ENCODE measurements at places on chromosomes 2 and 18.
A peak's percentile ranks its signal among the peaks of the same experiment; 100 is the strongest.

GRCh38 chr2:31051258-31052140 lies 86.7 kb downstream of the GALNT14 start:
- no peak for DNase-seq

DNA sequence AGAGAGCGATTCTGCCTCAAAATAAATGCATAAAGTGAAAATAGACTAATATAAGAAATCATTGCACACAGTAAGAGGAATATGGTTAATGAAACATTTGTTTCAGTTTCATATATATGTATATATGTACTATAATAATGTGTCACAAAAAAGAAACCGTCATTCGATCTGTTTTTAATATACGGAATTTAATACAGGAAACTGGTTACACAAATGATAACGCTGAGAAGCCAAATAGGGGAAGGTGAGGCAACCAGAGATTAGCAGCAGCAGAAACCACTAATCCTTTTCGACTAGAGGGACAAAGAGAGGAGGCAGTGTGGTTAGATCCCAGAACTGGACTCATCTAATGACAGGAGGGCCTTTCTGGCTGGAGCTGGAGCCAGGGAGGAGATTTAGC lies 64.2 kb upstream of the GREB1L start:
- no peak for DNase-seq

DNA sequence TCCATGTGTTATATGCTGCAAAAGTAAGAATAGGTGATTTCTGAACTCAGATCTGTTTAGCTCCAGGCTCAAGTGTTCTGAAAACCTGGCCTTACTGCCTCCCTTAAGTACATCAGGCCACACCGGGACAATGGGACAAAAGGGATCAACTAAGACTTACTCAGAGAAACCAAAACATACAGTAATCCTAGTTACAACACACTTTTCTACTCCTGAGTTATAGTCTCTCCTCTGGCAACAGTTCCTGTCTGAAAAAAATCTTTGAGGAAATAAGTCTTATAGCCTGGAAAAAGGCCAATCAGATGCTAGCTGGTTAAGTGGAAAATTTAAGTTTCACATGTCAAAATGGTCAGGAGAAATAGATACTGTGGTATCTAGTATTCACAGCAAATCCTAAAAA lies 5.6 kb downstream of the METTL5 start:
- DNase-seq = no peak

GRCh38 chr2:42238644-42239288 lies 69.6 kb downstream of the EML4 start:
- DNase-seq = peak; percentile 8

- no peak for DNase-seq
Measured at GRCh38 chr2:85915606-85916303, 27.0 kb upstream of the ST3GAL5 start.

DNA sequence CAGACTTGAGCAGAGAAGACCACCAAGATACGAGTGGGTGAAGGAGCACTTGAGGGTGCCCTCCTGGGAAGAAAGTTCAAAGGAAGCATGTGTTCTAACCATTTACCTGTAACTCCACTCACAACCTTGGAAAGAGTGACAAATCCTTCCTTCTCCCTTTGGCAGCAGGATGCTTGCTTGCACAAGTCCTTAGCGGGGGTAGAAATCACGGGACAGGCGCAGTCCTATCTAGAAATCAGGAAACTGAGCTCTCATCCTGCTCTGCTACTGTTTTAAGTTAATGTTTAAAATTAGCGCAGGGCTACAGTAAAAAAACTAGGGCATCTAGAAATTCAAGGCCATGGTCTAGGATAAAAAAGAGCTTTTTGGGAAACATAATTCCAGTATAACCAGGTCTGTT lies 100.9 kb upstream of the PTPRM start:
- DNase-seq = no peak

All from GM06990 (cell line).